Osteocyte (in vitro differentiated cells): ENCODE measurements at places on chromosomes 1 and 21. TPM values are rescaled to one million over a fixed set of nuclear protein-coding genes. Genes with fewer than 3 reads are reported as not detected.

GRCh38 chr1:41802532-41803501, 115.9 kb downstream of the HIVEP3 start:
- DNase-seq = no peak

Gene MYOG
- total RNA-seq = not detected in 2 replicates

DNA sequence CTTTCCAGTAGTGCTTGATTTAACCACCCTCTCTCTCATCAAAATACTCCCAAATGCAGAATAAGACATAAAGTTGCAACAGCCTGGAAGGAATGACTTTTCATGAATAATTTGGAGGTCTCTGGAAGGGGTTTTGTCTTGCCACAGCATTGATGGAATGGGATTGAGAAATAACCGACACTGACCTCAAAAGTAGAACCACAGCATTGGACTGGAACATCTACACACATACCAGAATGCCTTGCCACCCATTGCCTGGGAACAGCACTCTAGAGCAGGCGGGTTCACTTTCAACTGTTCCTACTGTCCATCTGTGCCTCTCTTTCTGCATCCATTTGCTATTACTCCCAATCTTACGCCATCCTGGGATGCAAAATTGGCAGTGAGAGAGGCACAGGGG, 149.1 kb upstream of the USP24 start:
- DNase-seq = no peak

DNA sequence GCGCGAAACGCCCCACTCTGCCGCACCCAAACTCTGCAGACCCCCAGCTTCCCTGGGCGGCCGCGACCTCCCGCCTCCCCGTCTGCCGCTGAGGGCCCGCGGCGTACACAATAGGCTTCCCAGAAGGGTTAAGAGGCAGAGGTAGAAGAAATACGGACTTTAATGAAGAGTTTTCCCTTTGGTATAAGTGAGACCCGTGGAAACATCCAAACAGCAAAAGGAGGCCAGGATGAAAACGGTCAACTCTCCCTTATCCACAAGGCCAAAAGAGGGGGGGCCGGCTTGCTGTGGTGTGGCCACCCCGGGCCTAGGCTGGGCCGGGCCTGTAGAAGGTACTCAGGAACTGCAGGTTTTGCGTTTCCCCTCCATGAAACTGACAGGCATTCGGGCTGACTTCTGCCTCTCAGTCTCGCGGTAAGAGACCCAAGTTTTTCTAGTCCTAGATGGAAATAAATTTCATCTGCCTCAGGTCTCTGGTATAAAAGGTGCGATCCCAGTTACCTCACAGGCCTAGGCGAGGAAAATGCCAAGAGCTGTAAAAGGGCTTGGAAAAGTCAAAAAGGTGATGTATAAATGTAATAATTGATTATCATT, 671 bp upstream of the PYGO2 start:
- DNase-seq = no peak

DNA sequence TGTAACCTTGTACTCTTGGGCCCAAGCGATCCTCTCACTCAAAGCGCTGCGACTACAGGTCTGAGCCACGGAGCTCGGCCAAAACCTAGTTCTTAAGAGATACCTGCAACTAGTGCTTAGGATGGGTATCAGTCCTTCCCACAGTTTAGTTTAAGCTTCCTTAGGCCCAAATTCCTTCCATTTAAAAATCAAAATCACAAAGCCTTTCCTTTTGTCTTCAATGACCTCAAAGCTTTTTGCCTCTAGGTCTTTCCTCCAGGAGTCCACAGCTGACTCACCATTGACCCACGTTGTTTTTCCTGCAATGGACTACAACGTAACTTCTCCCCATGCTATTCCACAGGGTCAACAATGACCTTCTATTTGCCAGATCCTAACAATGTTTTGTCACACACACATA, 64.0 kb downstream of the APP start:
- no peak for DNase-seq

GRCh38 chr1:208111646-208112190, 132.5 kb downstream of the PLXNA2 start:
- no peak for DNase-seq

- peak; percentile 63 for DNase-seq
These were observed 12.3 kb upstream of the TTC39A start for GRCh38 chr1:51342591-51343206.

Gene AGL
- 14.3 and 17.3 TPM in 2 replicates for total RNA-seq

GRCh38 chr21:45887788-45888187, 93.8 kb upstream of the COL6A1 start:
- no peak for DNase-seq

- DNase-seq = no peak
These were observed 79.9 kb downstream of the CLIC4 start for GRCh38 chr1:24825174-24825573.

Gene SELENBP1
- 8.1 and 10.2 TPM in 2 replicates for total RNA-seq

GRCh38 chr1:8752411-8752810, 65.0 kb downstream of the RERE start:
- no peak for DNase-seq

- no peak for DNase-seq
These were observed 24.1 kb upstream of the TRAPPC10 start for GRCh38 chr21:43988016-43988415.

DNA sequence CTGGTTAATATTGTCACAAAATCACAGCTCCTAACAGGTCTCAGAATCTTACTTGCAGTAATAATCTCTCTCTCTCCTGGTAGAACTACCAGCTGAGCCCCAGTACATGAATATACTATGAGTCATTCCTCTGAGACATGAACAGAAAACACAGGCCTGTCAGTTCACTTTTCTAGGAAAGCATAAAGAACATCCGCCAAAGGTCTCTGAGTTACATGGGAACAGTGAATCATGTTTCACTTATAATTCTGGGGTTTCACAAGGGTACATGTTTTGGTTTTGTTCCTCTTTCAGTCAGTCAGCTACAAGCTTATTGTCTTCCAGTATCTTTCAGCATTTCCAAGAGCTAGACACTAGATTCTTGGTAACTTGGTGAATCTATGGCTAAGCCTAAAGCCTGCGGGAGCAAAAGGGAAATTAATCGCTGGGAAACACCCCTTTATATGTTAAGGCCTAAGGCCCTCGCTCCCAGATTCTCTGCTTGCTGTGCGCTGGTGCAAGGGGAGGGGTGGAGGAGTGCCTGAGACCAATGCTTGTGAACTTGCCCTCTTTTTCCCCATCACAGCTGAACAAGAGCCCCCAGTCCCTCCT, 31.7 kb downstream of the IFNGR2 start:
- no peak for DNase-seq

DNA sequence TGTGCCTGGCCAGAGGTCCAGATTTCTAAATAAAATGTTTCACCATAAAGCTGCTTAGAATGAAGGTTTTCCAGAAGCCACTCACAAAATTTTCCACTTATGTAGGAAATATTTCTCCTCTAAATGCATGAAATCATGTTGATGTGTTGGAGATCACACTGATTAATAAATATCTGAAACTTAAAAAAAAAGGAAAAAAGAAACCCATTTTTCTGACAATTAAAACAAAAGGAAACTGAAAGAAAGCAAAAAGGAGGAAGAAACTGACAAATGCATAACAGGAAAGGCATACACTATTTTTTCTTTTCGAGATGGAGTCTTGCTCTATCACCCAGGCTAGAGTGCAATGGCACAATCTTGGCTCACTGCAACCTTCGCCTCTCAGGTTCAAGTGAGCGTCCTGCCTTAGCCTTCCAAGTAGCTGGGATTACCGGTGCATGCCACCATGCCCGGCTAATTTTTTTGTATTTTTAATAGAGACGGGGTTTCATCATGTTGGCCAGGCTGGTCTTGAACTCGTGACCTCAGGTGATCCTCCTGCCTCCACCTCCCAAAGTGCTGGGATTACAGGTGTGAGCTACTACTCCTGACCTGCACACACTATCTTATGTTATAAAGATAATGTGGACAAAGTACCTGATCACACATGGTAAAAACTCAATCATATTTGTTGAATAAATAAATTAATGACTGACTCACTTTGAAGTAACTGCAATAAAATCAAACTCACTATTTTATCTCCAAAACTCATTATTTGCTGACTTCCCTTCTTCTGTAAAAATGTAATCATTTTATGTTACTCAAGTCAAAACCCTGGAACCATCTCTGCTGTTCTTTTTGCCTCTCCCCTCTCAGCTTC, 149.8 kb upstream of the NR5A2 start:
- no peak for DNase-seq
